CD4-positive, alpha-beta memory T cell (primary cell): ENCODE measurements at places on chromosomes 11 and 22. TPM values are rescaled to one million over a fixed set of nuclear protein-coding genes. Genes with fewer than 3 reads are reported as not detected.

The SELENOO gene
- polyA plus RNA-seq: 6.6 TPM

The DCHS1 gene
- 0.47 TPM for polyA plus RNA-seq

The GAB4 gene
- not detected for polyA plus RNA-seq

The APOBEC3G gene
- 110 TPM for polyA plus RNA-seq

The OSM gene
- 103 TPM for polyA plus RNA-seq

The TESMIN gene
- 3.4 TPM for polyA plus RNA-seq

The COMMD9 gene
- polyA plus RNA-seq: 91.7 TPM

The OR5AP2 gene
- polyA plus RNA-seq: not detected

The APOBEC3H gene
- polyA plus RNA-seq: 5.7 TPM

The CD3G gene
- polyA plus RNA-seq: 131 TPM

The RIMBP3B gene
- 0.09 TPM for polyA plus RNA-seq

The CPT1A gene
- 7.7 TPM for polyA plus RNA-seq

The PDE2A gene
- 0.11 TPM for polyA plus RNA-seq

The APOL1 gene
- 24.9 TPM for polyA plus RNA-seq

The LYVE1 gene
- not detected for polyA plus RNA-seq

The DBX1 gene
- polyA plus RNA-seq: not detected
